ENCODE measurements at places on chromosomes 16 and 17.
A peak's percentile ranks its signal among the peaks of the same experiment; 100 is the strongest.

GRCh38 chr17:40097931-40098845, 2.2 kb downstream of the NR1D1 start:
- no peak for DNase-seq

- no peak for DNase-seq
Measured at GRCh38 chr17:1766382-1767135, 4.7 kb downstream of the SERPINF1 start.

- DNase-seq: no peak
Measured at GRCh38 chr16:2027024-2028010, 615 bp downstream of the NHERF2 start.

DNA sequence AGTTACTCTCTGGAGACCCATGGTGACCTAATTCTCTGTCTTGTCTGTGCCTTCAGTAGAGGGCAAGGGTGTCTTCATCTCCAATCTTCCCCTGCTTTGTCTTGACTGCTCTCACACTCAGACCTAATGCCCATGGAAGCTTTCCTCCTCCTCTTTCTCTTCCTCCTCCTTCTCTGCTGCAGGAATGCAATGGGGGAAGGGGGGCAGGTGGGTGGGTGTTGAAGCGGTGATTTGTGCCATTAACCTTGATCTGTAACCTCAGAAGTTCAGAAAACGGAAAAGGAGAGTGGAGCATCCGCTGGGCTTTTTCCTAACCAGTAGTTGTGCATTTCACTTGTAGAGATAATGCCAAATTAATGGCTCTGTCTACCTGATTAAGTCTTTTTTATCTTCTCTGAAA, 172.3 kb upstream of the CDH11 start:
- no peak for DNase-seq

GRCh38 chr16:17272716-17273115, 198.0 kb downstream of the XYLT1 start:
- DNase-seq: no peak

GRCh38 chr17:27199948-27200347, 94.0 kb upstream of the WSB1 start:
- DNase-seq: no peak

DNA sequence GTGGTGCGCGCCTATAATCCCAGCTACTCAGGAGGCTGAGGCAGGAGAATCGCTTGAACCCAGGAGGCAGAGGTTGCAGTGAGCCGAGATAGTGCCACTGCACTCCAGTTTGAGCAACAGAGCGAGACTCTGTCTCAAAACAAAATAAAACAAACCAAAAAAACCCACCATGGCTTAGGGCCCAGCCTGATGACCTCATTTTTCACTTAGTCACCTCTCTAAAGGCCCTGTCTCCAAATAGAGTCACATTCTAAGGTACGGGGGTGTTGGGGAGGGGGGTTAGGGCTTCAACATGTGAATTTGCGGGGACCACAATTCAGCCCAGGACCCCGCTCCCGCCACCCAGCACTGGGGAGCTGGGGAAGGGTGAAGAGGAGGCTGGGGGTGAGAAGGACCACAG, 1.4 kb upstream of the STH start:
- DNase-seq: no peak

DNA sequence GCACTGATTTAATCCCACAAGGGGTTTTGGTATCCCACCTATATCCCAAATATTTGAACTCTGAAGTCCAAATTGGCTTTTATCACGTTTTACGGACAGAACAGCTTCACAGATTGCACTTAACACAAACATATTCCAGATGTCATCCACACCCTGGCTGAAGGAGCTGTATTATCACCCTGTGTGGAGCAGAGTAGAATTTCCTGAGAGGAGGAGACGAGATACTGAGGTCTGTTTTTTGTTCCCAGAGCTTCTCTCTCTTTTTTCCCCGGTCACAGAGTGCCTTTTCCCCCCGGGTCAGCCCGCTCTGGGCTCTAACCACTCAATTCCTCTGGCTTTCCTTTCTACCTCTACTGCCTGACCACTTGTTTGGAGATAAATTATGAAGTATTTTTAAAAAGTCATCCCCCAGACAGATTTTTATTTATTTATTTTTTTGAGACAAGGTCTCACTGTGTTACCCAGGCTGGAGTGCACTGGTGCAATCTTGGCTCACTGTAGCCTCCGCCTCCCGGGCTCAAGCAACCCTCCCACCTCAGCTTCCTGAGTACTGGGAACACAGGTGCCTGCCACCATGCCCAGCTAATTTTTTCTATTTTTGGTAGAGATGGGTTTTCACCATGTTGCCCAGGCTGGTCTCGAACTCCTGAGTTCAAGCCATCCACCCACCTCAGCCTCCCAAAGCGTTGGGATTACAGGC, 30.7 kb downstream of the DNAH2 start:
- no peak for DNase-seq

DNA sequence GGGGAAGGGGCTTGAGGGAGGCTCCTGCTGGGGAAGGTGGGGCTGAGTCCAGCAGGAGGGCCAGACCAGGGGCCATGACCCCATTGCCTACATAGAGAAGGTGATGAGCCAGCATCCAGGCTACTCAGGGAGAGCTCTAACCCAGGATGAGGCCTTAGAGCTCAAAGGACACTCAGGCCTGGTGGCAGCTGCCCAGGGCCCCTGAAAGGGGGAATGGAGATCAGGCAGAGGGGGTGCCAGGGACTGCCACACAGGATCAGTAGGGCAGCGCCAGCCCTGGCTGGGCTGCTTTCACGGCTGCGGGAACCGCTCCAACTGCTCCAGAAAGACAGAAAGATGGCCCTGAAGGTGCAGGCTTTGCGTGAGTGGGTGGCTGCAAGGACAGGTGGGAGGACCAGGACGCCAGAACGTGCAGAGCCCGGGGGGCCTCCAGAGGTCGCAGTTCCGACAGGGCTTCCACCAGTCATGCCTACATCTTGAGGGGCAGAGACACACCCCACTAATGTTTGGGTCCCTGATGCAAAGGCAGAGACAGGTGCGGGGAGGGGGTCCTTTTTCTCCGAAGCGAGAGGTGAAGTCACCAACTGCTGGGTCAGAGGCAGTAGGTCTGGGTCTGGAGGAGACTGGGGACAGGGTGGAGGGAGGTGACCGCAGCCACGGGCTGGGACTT, 882 bp upstream of the ATP6V0C start:
- DNase-seq: no peak

DNA sequence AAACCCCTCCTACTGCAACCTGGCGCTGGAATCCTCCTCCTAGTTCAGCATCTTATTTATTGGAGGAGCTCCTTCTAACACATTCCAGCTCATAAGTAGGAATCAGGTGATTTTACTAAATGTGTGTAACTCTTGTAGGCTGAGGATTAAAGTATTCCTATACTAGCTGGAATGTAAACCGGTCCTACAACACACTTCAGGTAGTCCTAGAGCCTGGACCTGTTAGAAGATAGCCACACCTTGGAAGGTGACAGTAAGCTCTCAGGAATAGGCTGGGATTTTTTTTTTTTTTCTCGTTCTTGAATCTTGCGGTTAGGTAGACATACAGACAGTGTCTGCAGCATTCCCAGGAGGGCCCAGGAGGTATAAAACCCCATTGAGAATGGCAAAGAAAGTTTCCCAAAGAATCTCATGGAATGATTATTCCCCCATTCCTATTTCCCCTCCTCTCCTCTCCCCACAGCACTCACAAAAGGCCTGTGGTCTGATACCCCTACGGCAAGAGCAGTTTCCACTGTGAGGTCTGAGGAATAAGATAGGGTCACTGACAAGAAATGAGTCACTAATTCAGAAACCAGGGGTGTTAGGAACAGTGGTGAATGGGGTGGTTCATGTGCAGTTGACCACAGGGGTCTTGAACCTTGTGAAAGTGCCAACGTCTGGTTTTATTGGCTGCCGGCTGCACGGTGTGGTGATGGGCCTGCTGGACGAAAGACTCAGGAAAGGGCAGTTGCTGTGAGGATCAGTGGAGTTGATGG, 267.1 kb downstream of the UTP18 start:
- no peak for DNase-seq

- DNase-seq: no peak
Measured at GRCh38 chr16:47986031-47986430, 169.8 kb downstream of the ABCC12 start.

GRCh38 chr16:9680968-9681367, 501.3 kb downstream of the GRIN2A start:
- DNase-seq: no peak

DNA sequence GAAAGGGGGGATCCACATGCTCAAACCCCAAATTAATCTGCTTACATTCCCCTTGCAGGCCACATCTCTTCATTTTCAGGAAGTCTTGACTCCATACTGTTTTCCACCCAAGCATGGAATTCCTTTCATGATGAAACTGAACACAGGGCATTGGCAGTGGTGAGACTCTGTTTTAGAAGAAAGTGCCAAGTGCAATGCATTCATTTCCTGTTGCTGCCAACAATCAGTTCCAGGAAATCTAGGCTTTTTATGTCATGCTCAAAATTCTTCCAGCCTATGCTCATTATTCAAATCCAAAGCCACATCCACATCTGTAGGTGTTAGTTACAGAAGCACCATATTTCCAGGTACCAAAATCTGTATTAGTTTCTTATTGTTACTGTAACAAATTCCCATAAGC, 4.1 kb downstream of the CCL2 start:
- DNase-seq: no peak

- peak; percentile 96 for DNase-seq
Measured at GRCh38 chr17:81393684-81394376, 1.4 kb upstream of the BAHCC1 start.

- DNase-seq: no peak
Measured at GRCh38 chr16:13315642-13316427, 414.4 kb downstream of the SHISA9 start.

Data from Panc1 (cell line).